ENCODE measurements at places on chromosomes 7 and 10.

DNA sequence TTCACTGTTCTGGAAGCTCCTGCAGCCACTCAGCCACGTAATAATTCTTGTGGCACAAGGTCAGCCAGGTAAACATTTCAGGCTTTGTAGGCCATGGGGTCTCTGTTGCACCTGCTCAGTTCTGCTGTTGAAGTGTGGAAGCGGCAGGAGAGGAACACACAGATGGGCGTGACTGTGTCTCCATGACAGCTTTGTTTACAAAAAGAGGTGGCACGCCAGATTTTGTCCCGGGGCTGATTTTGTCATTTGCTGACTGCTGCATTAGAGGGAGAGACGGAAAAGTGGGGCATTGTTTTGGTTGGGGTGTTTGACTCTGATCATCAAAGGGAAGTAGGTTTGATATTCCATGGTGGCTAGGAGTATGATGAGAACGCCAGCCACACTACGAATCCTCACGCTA lies 103.1 kb downstream of the PRKAG2 start:
- no peak for DNase-seq

GRCh38 chr10:104329735-104330134 lies 8.5 kb downstream of the ITPRIP start:
- peak; percentile 86 for DNase-seq

- no peak for DNase-seq
These were observed 130.9 kb upstream of the ANKRD1 start for GRCh38 chr10:91051829-91052228.

DNA sequence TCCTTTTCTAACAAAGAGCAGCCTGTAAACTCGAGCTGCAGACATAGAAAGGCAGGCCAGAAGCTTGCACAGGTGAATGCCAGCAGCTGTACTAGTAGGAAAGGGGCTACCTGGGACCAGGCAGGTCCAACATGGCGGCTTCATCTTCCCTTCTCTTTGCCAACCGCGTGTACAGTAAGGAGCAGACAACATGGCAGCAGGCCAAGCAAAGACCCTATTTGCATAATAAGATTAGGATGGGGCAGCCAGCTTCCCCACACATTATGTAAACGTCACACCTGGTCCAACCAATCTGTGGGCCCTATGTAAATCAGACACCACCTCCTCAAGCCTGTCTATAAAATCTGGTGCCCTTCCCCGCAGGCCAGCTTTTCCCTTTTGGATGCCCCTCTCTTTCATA lies 1186.5 kb upstream of the AUTS2 start:
- DNase-seq = no peak

DNA sequence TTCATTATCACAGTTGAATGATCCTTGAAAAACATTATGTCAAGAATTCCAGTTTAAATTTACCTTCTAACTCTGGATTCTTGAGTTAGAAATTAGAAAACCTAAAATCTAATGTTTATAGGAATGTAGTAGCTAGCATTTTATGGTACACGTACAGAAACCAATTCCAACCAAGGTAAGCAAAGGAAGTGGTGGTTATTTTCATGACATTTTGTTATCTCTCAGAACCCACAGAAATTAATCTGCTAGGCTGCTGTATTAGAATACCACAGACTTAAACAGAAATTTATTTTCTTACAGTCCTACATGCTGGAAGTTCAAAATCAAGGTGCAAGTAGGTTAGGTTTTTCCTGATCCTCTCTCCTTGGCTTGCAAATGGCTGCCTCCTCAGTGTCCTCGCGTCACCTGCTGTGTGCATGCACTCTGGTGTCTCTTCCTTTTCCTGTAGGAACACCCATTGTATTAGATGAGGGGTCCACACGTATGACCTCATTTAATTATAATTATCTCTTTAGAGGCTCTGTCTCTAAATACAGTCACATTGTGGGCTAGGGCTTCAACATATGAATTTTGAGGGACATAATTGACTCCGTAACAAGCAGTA lies 8.5 kb upstream of the CSTF2T start:
- no peak for DNase-seq

GRCh38 chr7:151891182-151891581 lies 14.3 kb upstream of the PRKAG2 start:
- DNase-seq = no peak

GRCh38 chr10:118753331-118754228 lies 1.2 kb downstream of the CACUL1 start:
- peak; percentile 36 for DNase-seq

DNA sequence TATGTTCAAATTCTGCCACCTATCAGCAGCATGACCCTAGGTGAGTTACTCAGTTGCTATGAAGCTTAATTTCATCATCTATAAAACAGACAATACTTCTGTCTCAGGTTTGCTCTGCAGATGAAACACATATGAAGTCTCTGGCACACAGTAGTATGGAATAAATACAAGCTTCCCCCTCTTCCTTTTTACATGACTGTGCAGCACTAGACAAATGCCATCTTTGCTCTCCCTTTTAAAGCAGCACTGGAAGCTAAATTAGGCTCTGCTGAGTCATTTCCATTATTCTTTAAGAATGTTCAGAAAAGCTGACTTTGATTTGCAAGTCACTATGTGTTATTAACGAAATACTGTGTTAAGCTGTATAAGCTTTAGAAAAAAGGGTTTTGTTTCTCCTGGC lies 40.7 kb upstream of the ANAPC16 start:
- peak; percentile 75 for DNase-seq

DNA sequence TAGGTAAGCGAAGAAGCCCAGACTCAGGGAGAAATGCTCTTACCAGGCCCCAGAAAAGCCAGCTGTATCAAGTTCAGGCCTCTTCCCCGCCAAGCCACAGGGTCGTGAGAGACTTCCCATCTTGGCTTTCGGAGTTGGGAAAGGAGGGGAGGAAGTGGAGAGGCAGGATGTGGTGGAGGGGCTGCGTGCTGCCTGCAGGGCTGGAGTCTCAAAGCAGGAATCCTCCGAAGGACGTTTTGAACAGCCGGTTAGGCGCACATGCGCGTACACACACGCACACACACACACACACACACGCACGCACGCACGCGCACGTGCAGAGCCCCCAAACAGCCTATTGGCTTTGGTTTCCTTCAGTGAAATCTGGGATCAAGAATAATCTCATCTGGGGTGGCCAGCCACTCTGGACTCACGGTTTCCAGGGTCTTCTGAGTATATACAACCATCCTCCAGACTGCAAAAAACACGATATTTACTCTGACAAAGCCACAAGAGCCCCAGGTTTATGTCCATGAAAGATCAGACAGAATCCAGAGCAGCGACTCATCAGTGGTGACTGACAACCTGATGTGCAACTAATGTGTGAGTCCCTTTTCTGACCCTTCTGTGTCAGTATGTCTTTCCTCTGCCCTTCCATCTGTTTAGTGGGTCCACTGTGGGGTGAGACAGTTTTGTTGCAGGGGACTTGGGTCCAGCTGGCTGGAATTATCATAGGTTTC lies 115.0 kb upstream of the ZNF438 start:
- DNase-seq = peak; percentile 93

DNA sequence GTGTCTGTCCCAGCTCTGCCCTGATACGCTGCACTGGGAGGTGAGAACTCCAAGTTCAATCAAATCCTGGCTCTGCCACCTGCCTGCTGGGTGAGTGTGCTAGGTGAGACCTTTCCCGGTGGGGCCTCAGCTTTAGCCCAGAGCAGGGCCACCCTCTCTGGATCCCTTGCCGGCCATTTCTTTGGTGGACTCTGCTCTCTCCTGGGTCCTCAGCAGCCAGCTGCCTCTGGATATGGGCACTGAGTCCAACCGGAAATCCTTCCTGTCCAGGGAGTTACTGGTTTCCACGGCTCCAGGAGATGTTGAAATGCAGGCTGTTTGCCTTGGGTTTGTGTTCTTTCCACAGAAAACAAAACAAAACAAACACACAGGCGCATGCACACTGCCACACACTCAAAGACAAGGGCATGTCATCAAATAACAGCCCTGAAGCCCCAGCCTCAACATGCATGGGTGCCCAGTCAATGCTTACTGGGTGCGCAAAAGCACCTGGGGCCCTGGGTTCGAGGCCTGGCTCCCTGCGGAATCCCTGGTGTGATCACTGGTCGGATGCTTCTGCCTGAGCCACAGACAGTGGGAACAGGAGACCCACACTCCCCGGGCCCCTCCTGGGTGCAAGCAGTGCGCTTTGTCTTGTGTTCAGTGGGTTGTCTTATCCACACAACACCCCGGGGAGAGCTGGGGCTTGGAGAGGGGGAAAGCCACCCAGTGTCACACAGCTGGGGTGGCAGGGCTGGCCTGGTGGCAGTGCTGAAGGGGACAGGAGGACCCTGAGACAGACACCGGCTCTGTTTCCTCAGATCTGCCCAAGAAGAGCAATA lies 33.1 kb downstream of the PPIF start:
- DNase-seq = peak; percentile 30

GRCh38 chr10:24118246-24118645 lies 90.7 kb upstream of the KIAA1217 start:
- DNase-seq = peak; percentile 56

GRCh38 chr7:99194301-99194700 lies 13.6 kb downstream of the KPNA7 start:
- DNase-seq = no peak

DNA sequence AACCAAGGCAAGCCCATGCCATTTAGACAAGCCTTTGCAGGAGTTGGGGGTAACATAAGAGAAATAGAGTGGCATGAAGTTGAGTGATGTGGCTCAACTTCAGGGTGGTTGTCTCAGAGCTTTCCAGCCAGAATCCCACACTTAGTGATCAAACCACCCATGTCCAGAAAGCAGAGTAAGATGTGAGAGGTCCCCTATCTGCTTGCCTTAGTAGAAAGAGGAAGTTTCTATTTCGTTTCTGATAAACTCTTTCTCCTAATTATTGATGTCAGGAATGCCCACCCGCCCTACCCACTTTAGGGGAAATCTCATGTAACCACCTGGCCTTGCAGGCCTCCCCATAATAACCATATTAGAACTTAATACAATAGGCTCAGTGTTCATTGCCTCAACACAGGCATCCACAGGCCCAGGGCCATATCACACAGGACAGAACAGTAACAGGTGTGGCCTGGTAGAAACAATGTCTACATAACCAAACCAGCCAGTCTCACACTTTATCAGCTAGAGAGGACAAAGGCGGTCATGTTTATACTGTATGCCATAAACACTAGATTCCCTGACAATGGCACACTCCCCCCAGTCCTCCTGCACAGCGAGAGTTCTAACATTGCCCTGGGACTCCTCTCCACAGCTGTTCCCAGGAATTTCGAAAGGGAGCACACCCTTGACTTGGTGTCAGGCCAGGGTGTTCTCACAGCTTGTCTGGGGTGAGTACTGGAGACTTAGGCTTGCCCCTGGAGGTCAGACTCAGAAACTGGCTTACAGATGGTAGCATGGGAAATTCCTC lies 364.4 kb downstream of the CXCL12 start:
- no peak for DNase-seq

DNA sequence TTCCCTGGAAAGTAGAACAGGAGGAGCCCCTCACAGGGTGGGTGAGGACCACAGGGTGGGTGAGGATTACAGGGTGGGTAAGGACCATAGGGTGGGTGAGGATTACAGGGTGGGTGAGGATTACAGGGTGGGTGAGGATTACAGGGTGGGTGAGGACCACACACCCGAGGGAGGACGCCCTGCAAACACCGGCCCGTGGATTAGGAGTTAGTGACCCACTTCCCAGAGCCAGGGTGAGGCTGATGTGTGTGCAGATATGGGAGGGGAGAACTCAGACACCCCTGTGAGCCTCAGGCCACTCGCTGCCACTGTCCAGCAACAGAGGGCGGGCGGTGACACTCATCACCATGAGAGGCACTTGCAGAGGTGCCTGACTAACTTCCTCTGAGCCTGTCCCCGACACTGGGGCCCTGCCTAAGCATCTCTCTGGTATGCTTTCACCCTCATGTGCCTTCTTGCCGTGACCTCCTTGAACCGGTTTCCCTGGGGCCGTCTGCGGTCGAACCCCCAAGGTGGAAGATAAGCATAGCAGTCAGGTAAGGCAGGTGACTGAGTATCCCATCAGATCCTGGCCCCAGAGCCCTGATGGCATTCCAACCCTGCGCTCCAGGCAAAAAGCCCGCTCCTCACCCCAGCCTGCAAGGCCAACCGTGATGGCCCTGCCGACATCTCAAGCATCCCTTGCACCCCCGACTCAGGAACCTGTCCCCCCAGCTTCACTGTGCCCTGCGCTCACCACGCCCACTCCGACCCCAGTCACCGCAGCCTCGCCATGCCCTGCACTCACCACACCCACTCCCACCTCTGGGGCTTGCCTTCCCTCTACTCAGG lies 74.1 kb downstream of the FAM53B start:
- no peak for DNase-seq

DNA sequence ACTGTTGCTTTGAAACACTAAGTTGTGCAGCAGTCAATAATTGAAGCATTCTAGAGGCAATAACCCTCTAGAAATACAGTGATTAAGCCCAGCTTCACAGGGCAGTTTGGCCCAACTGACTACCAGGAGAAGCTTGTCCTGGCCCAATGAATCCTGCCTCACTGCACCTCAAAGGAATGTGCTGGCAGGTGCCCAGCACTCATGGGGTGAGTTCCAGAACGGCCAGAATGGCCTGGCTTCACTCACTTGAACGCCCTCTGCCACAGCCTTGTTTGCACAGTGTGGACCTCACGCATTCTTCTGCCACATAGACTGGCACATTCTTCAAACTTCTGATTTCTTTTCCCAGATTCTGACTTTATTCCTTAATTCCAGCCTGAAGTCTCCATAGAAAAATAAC lies 6.6 kb upstream of the ITIH2 start:
- no peak for DNase-seq

DNA sequence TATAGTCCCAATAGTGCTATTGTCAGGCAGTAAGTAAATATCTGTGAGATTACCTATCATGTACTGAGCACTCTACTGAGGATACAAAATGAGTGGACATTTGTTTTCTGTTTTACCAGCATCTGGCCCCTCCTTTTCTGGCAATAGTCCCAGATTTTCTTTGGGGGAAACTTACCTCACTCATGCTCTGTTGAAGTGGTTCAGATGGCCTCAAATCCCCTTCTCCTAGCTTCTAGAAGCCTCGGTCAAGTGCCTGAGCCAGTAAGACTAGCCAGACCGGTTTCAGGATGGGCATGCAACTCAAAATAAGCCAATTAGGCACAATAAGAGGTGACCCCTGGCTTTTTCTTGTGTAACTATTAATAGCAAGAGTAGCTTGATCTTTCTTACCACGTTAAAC lies 19.7 kb downstream of the TRDMT1 start:
- DNase-seq = peak; percentile 45

- no peak for DNase-seq
These were observed 41.9 kb upstream of the MBL2 start for GRCh38 chr10:52814506-52814905.

DNA sequence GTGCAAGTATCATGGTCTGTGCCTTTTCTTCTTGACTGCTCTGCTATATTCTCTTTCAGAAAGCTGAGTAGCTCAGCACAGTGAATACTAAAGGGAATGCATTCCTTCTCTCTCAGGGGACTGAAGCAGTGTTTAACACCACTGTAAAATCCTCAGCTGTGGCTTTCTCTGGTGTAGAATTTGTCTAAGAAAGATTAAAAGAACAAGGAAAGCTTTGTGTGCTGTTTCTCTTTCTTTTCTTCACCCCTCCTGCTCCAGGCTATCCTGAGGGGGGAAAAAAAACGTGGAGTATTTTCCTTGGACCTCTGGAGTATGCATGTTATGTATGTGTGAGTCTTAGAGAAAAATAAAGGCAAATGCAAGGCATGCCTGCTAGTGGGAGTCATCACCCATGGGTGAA lies 383.9 kb downstream of the AUTS2 start:
- peak; percentile 58 for DNase-seq

- no peak for DNase-seq
These were observed 19.9 kb upstream of the ZNF138 start for GRCh38 chr7:64774204-64774842.
